ENCODE measurements at places on chromosomes 1 and 21.

DNA sequence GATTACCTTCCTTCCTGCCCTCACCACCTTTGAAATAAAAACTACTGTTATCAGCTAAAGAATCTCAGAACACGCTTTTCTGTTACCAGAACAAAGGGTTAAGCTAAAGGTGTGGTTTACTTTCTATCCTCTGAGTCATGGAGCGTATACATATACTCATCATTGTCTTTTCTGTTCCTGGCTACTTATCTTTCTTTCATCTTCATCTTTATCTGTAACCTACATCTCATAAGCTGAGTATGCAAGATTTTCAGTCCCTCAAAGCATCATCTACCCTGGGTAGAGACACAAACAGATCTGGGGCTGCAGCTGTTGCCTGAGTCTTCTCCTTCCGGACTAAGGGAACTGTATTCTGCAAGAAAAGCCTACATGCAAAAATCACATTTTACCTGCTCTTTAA, 75.6 kb downstream of the LMO4 start:
- DNase-seq: no peak

DNA sequence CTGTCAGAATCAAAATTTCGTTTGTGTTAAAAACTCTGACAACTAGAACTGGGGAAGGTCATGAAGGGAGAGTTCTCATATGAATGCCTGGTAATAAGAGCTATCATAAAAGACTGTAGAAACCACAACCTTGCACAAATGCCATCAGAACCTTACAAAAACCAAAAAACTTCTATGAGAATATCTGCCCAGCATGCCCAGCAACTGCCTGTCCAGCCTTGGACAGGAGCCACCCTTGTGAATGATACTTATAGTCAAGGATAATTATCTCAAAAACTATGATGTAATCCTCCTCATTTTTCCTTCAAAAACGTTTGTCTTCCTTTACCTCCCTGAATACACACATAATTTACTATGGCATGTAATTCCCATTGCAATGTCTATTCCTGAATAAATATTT, 53.4 kb upstream of the C1orf185 start:
- DNase-seq: no peak

DNA sequence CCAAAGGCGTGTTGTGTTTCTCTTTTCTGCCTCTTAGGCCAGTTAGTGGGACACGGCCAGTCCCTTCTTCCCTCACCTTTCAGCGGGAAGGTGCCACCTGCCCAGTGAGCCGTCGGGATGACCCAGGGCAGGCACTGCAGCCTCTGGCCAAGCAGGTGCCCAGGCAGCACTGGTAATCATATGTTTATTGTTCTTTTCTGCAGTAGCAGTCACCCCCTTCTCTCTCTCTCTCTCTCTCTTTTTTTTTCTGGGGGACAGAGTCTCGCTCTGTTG, 38.2 kb downstream of the CRYAA start:
- DNase-seq: no peak

- DNase-seq: no peak
Observed at GRCh38 chr1:31401241-31401640, 11.8 kb upstream of the SERINC2 start.

GRCh38 chr1:215772151-215772550, 205.0 kb downstream of the KCTD3 start:
- DNase-seq: no peak

- DNase-seq: no peak
Observed at GRCh38 chr21:28336314-28336713, 656.4 kb downstream of the LTN1 start.

- no peak for DNase-seq
Observed at GRCh38 chr1:220224611-220225124, 47.6 kb downstream of the RAB3GAP2 start.

GRCh38 chr1:28232558-28233263, at the start of gene DNAJC8:
DNAJC8 (minus strand) TSS chr1:28233029; CDS start chr1:28232998, 31 bp downstream.
- DNase-seq: peak; percentile 91

DNA sequence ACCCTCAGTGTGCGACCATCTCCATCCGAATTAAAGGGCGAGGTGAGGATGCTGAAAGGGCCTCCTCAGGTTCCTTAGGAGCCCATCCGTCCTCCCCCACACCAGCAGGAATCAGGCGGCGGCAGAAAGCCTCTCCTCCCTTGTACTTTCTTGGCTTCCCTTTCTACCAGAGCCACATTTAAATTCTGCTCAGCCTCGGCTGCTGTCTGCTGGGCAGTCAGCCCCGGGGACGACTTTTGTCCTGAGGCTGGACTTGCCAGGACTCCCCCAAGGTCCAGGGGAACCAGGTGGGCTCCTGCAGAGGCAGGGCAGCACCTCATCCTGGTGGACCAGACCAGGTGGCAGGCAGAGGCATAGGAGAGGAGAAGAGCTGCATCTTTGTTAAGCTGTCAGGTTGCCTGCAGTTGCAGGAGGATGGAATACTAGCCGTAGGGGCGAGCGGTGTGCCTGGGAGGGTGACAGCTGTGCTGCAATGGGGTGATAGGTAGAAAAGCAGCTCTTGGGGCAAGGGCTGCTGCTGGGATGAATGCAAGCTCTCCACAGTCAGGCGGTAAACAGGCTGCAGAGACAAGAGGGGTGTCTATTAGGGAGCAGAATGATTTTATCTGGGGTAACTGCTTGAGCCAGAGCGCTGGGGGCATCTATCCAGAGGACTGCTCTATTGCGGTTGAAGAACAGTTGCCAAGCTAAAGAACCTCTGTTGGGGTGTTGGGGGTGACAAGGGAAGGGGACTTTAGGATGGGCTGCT, 46.2 kb upstream of the WASF2 start:
- DNase-seq: no peak

- peak; percentile 52 for DNase-seq
Observed at GRCh38 chr1:98870959-98871903, 133.4 kb downstream of the PLPPR5 start.
